NCI-H1930 (cell line): ENCODE measurements at places on chromosomes 7 and 10.

- DNase-seq = no peak
These were observed 3.1 kb downstream of the HERPUD2 start for GRCh38 chr7:35691827-35692307.

- DNase-seq = no peak
These were observed 8.2 kb upstream of the STARD3NL start for GRCh38 chr7:38169847-38170246.

GRCh38 chr7:108455551-108455997 is 662 bp downstream of the NRCAM start:
- no peak for DNase-seq

DNA sequence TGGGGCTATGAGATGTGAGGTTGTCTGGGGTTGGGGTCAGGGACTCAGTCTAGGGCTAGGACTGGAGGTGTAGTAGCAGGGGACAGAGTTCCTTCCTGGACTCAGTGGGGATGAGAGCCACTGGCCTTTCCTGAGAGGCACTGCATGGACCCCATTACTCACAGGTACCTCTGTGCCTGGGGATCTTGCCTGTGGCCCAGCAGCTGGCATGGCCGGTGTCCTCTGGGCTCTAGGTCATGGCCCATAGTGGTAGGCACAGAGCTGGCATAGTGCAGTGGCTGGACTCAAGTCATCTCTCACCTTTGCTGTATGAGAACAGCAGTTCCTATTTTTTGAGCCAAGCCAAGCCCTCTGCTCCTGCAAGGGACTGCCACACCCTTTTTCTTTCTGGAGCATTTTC is 51.9 kb downstream of the NEURL1 start:
- DNase-seq = no peak

DNA sequence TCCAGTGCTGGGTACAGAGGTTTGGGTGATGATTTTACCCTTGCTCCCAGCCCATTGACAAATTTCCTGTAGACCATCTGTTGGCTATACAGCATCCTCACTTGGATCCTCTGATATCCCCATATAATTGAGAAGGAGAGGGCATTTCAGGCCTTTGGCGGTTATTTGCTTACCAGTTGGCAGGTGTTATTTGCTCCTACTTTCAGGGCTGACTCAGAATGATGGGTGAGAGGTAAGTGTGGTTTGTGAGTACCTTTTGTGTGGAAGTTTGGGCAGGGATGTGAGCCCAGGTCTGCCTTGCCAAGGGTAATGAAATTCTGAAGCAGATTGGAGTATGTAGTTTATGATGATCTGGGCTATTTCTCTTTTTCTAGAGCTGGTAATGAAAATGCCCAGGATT is 93.6 kb downstream of the LRMDA start:
- no peak for DNase-seq

- DNase-seq = no peak
These were observed 57.6 kb downstream of the RNLS start for GRCh38 chr10:88525371-88526069.
